Naive thymus-derived CD8-positive, alpha-beta T cell (primary cell): ENCODE measurements at places on chromosomes 5 and 9. TPM values are rescaled to one million over a fixed set of nuclear protein-coding genes. Genes with fewer than 3 reads are reported as not detected.

The FER gene
- polyA plus RNA-seq = 8.8 TPM

The GMCL2 gene
- not detected for polyA plus RNA-seq

The GPX8 gene
- polyA plus RNA-seq = not detected

The TAL2 gene
- polyA plus RNA-seq = not detected

The CAMSAP1 gene
- polyA plus RNA-seq = 1.1 TPM

The PRRT1B gene
- polyA plus RNA-seq = not detected

The PCDHA7 gene
- polyA plus RNA-seq = not detected

The GFRA3 gene
- not detected for polyA plus RNA-seq

The C5orf24 gene
- 9.4 TPM for polyA plus RNA-seq

The PCDHA9 gene
- not detected for polyA plus RNA-seq

The CSF1R gene
- 0.07 TPM for polyA plus RNA-seq

The FGF1 gene
- polyA plus RNA-seq = not detected

The PDE6A gene
- polyA plus RNA-seq = not detected

The LECT2 gene
- polyA plus RNA-seq = not detected

The FAT2 gene
- 0.03 TPM for polyA plus RNA-seq

The TOR2A gene
- polyA plus RNA-seq = 24.7 TPM

The STPG3 gene
- not detected for polyA plus RNA-seq

The LMAN2 gene
- polyA plus RNA-seq = 243 TPM

The ALG2 gene
- polyA plus RNA-seq = 23.7 TPM

The PCDHGB2 gene
- polyA plus RNA-seq = not detected

The DRD1 gene
- polyA plus RNA-seq = not detected
